Psoas muscle (tissue), 8 donors: ENCODE measurements at places on chromosomes 3 and 15.
A peak's percentile ranks its signal among the peaks of the same experiment; 100 is the strongest.

DNA sequence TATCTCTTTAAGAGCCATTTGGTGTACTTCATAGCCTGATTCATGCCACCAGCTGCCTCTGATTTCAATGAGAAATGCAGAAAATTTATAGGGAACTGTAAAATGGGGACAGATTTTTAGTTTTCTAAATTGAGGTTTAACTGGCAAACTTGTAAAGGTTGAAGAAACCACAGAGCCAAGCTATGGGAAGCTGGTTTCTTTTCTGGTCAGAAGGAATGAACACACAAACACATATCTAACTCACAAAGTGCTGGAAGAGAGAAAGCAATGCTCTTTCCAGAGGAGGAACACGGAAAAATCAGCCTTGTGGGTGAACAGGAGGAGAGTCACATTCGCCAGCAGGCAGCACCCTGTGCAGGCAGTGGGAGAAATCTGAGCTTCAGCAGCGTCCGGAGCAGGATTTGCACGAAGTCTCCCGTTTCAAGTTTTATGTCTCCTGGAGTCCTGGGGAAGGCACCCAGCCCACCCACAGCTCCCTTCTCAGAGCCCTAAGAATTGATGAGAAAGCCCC, 481 bp downstream of the MASP1 start:
- no peak for DNase-seq

DNA sequence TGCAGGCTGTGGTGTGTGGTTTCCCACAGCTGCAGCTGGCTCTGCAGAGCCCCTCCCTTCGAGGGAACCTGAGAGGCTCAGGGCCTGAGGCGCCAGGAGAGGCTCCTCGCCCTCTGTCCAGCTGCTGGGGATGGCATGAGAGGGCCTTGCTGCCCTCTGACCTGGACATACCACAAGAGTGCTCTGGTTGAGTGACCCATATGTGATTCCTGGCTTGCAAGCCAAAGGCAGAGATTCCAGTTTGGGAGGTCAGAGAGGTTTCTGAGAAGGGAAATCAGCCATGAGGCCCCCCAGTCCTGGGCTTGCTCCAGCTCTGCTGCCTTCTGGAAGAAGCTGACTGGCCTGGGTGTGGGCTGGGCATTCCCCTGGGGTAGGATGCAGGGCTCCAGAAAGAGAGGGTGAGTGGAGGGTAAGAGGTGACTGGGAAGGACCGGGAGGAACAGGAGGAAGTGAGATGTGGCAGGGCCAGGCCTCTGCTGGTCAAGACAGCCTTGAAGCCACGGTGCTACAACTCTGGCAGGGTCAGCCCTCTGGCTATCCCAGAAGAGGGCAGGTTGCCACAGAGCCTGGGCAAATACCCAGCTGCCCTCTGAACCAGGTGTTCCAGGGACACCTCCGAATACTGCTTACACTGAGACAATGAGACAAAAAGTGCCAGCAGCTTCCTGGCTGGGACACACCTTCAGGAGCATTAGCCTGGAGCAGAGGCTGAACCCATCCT, 16.0 kb upstream of the SRP14 start:
- peak; percentile 72 for DNase-seq

GRCh38 chr15:87032295-87032694, 952.6 kb downstream of the AGBL1 start:
- DNase-seq, result no peak

- DNase-seq, result no peak
Observed at GRCh38 chr15:41772720-41773331, 1.5 kb upstream of the MAPKBP1 start.

DNA sequence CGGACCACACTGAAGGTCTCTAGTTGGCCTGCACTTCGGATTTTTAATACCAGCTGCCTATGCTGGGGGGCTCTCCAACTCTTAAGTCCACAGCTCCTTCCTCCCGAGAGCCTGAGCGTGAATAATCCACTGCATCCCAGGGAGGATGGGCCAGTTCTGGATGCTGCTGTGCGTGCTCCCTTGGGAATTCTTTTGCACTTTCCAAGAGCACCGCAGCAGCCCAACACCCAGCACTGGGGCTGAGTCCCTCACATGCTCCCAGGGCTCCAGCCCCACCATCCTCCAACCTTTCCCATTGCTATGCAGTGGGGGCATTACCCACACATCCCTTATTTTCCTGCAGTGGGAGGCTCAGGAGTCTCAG, 136.4 kb upstream of the IQSEC1 start:
- no peak for DNase-seq

GRCh38 chr15:99631255-99631654, 65.5 kb downstream of the MEF2A start:
- no peak for DNase-seq
